Upper lobe of right lung (tissue), 1 donor: ENCODE measurements at places on chromosomes 4 and X. TPM values are rescaled to one million over a fixed set of nuclear protein-coding genes. Genes with fewer than 3 reads are reported as not detected.

DNA sequence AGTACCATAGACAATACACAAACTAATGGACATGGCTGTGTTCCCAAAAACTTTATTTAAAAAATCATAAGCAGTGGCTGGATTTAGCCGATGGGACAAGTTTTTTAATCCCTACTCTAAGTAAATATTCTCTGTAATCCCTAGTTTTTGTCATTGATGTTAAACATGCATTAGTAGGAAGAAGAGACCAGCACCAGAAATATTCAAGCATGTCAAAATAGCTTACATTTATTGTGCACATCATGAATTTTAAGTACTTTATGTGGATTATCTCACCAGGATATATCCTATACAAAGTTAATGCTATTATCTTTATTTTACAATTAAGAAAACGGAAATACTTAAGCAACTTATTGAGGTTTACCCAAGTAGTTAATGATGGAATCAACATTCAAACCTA lies 46.0 kb downstream of the HSPA4L start:
- no peak for DNase-seq

- no peak for DNase-seq
These were observed 69.8 kb upstream of the SLC7A11 start for GRCh38 chr4:138311771-138312535.

GUCY1B1 gene
- 21.9 TPM for total RNA-seq

NCAPG gene
- 0.84 TPM for total RNA-seq

DNA sequence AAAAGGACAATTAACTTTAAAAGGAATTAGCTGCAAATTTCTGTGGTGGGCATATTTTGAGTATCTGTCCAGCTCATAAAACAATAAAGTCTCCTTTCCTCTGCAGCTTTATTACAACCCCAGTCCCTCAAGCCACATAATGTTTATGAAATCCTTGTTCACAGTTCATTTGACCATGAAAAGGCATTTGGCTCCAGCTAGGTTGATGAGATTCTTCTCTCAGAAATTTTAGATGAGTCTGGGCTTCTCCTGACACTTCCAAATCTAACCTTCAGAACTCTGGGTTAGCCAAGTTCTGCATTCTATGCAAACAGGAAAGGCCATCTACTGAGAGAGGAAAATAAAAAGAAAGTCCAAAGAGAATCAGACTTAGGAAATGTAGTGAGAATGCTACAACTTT lies 156.8 kb downstream of the GRXCR1 start:
- DNase-seq: no peak

FGF5 gene
- total RNA-seq: not detected

SHROOM2 gene
- total RNA-seq: 9.6 TPM

GRCh38 chr4:67083496-67083895 lies 461.8 kb downstream of the CENPC start:
- DNase-seq: no peak

DNA sequence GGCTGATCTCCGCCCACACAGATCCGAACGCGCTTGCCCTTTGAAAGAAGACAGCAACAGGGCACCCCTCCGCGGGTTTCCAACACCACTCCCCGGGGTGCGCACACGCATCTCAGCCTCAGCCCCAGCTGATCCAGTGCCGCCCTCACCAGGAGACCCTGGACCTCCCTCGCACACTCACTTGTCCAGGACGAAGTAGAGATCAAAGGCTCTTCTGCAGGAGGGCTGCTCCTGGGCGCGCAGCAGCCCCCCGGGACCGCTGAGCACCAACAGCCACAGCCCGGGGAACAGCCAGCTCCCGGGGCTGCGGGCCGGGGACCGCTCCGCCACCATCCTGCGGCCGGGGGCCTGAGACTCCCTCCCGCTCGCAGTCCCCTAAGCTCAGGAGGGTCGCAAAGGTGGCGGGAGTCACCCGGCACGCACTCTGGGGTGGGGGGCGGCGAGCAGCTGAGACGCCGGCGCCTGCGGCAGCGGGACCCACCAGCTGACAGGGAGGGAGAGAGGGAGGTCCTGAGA lies 743 bp downstream of the ANTXR2 start:
- DNase-seq: peak; percentile 74

- no peak for DNase-seq
These were observed 89.4 kb upstream of the DKK2 start for GRCh38 chr4:107125496-107125895.

OGT gene
- 129 TPM for total RNA-seq

GRCh38 chrX:47723083-47723482 lies 64.1 kb upstream of the UXT start:
- no peak for DNase-seq

INTS6L gene
- 7.4 TPM for total RNA-seq

DNA sequence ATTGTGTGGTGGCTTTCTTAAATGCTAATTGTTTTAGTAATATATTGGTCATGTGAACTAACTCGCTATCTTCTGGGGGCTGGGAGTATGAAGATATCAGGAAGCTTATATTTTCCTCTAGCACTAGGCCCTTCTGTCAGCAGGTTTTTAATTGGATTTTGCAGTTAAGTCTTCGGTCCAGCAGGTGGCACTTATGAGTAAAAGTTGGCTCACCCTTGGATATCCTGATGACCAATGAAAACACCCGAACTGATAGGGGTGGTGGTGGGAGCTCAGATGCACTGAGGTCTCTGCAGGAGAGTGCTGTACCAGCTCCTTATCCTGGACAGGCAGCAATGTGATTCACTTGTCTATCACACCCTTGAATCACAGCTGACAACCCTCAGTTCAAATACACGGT lies 1365.8 kb upstream of the DIAPH2 start:
- DNase-seq: no peak

- no peak for DNase-seq
These were observed 289.2 kb downstream of the NR3C2 start for GRCh38 chr4:148152868-148153625.

IL21 gene
- not detected for total RNA-seq

DNA sequence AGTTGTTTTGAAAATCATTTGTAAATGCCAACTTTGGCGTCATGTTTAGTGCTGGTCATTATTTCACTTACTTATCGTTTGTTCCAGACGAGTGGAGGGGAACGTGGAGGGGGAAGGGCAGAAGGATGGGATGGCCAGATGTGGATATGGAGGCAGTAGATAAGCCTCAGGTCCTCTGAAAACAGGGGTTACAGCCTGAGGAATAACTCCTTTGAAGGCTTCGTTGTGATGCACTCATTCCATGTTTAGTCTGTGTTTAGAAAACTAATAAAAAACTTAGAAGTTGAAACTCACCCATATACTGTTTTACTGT lies 1.1 kb downstream of the MOB1B start:
- no peak for DNase-seq

- peak; percentile 16 for DNase-seq
These were observed 3.1 kb downstream of the CT45A10 start for GRCh38 chrX:135890087-135890585.

- DNase-seq: peak; percentile 60
These were observed 3.1 kb downstream of the MAMLD1 start for GRCh38 chrX:150365990-150366911.

IDH3G gene
- total RNA-seq: 42.7 TPM

DNA sequence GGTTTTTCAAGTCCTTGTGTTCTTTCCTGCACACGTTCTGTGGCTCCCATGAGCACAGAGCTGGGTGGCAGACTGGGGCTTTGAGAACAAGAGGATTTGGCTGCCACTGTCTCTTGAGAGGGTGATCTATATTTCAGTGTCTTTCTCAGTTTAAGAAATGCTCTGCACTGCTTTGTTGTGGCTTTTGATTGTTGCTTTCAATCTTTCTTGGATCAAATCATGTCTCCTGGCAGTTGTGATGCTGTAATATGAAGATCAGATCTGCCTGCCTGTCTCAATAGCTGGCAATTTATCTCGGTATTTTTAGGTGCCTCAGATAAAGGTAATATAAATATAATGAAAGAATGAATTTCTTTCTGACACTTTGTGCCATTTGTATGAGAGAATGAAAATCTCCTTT lies 273.3 kb upstream of the LCORL start:
- DNase-seq: no peak

CD40LG gene
- total RNA-seq: 1.6 TPM

DNA sequence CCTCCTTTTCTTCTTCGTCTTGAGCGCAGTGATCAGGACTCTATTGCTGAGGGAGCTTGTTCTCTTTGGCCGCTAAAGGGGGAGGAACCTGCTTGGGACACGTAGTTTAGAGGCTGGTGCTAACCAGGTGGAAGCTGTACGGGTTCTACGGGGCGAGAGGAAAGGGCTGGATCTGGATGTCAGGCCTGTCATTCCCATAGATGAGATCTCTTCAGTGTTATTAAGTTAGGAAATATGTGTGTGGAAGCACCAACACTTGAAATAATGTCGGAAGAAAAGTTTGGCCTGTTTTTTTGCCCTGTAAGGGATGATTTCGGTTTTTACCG lies 643 bp downstream of the SRP72 start:
- DNase-seq: no peak

TGIF2LX gene
- not detected for total RNA-seq

TBC1D8B gene
- total RNA-seq: 8.4 TPM

DNA sequence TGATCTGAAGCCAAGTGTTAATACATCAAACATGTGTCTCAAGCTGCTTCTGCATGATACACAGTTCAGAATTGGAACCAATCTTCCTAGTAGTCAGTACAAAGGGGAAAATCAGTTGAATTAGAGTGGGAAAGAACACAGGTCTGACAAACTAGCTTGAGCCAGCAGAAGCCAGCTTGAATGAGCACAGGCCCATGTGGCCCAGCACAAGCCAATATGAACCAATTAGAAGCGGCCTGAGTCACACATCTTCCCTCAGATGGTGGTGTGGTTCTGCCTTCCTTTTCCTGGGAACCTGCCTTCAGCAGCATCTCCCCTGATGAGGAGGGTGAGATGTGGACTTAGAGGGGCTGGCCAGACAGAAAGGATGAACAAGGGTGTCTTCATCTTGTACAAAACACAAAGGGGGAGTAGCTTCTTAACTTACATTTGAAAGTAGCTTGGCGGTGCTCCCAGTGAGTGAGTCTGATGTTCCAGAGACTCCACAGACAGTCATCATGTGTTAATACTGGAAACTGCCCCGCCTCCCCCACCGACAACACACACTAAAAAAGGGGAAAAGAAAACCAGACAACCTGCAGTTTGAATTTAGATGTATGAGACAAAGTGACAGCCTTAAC lies 72.0 kb downstream of the FRMPD4 start:
- DNase-seq: no peak

DNA sequence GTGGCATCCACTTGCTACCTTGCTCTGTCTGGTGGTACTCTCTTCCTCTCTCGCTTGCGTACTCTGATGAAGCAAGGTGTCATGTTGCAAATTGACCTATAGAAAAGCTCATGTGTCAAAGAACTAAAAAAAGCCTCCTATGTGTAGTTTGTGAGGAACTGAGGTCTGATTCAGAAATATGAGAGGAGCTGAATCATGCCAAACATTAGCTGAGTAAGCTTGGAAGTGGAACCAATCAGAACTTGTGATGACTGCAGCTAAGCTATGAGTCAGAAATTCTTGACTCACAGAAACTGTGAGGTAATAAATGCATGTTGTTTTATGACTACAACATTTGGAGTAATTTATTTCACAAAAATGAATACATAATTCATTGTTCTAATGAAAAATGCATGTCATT lies 2138.8 kb downstream of the PCDH7 start:
- no peak for DNase-seq

CLCN4 gene
- total RNA-seq: 9.8 TPM

ITIH6 gene
- total RNA-seq: not detected

- no peak for DNase-seq
These were observed 125.1 kb downstream of the CAMK2D start for GRCh38 chr4:113636438-113636818.

GRCh38 chrX:12314651-12315050 lies 176.4 kb downstream of the FRMPD4 start:
- no peak for DNase-seq

DNA sequence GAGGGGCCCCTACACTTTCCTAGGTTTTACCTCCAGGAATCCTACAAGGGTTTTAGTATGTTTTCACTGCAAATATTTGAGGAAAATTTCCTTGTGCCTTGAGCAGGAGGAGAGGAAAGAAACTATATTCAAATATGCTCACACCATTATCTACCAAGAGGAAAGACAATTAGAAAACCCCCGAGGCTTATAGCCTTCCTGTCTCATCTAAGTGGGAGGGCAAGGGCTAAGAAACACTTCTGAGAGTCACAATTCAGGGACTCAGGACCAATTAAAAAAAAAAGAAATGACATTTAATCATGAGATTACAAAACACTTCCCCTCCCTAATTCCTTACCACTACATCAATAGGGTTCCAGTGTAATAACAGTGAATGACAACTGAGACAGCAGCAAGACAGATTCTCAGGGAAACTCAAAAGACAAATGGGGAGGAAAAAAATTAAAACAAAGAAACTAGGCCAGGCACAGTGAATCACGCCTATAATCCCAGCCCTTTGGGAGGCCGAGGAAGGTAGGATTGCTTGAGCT lies 45.6 kb downstream of the ATRX start:
- DNase-seq: no peak

- DNase-seq: no peak
These were observed 633.4 kb downstream of the CENPC start for GRCh38 chr4:66911880-66912279.

GRCh38 chr4:184294606-184295133 lies 77.0 kb upstream of the ENPP6 start:
- DNase-seq: no peak

DNA sequence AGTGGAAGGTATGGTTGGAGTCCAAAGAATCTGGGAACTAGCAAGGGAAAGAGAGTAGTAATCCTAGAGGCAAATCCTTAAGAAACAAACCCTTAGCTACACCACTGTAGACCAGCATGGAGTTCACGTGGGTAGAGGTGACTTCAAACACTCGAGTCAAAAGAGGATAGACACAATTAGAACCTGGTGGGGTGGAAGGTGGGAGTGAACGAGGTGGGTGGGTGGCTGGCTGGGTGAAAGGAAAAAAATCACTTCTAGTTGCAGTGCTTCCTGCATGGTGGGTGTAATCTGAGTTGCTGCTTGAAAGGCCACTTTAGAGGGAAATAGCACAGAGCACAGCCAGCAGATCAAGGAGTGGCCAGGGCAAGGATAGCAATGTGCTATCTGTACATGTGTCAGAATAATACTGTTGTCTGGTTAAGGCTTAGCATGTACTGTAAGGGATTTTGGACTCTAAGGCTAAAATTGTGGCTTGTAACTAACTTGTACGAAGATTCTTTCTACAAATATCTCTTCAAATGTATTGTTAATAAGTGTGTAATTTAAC lies 356.2 kb downstream of the GRIA2 start:
- DNase-seq: no peak

DNA sequence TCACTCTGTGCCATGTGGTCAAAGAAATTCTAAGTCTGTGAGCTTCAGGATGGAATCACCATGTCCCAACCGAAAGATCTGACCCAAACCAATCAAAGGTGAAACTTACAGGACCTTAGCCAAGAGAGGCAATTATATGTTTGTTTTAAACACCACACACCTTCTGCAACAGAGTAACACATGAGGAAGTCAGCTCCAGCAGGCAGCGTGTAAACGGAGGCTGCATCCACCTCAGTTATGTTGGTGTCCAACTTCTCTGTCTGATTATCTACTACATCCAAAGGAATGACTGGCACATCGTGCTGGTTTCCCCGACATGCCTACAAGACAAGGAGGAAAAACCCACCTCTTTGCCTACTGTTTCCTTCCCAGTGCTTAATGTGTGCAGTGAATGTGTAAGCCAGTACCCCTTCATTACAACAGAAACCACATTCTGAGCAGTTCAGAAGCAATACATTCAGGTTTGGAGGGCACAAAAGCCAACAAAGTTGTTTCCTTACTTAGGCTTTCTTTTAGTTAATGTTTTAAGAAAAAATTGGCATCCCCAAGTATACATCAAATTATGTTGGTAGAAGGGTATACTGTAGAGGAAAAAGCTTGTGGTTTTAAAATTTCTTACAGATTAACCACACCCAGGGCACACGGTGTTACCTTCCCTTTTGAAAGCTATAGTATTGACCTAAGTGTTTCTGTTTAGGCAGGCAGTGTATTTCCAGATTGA lies 12.4 kb downstream of the CASP6 start:
- DNase-seq: no peak

PRDM5 gene
- total RNA-seq: 17.0 TPM

GRCh38 chrX:115571712-115572111 lies 10.7 kb downstream of the PLS3 start:
- no peak for DNase-seq
